IMR-90 (cell line): ENCODE measurements at places on chromosomes 3 and 15. TPM values are rescaled to one million over a fixed set of nuclear protein-coding genes. Genes with fewer than 3 reads are reported as not detected.

GRCh38 chr15:81754078-81754477, 291.7 kb downstream of the MEX3B start:
- no peak for DNase-seq

The ZPLD1 gene
- under 0.01 TPM in 2 replicates for total RNA-seq

- peak; percentile 69 for DNase-seq
These were observed 178.3 kb downstream of the SUCNR1 start for GRCh38 chr3:152051501-152052404.

DNA sequence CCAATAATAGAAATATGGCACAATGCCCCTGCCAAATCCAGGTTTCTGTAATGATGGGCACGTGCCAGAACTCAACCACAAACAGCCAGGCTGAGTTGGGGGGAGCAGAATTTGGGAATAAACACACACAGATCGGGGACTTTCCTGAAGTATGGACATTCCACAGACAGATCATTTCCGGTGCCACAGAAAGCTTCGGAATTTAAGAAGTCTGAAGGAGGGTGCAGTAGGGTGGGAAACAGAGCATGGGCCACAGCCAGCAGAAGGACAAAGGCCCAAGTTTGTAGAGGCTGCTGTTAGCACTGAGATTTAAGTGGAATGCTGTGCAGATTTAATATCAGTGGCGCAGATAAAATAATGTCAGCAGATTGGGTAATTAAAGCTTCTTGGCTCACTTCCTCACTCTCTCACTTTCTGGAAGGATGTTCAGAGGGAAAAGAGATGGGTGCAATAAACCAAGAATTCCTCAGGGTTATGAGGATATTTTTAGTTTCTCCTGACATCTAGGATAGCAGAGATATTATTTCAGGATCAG, 67.4 kb downstream of the MYLK start:
- peak; percentile 90 for DNase-seq

- peak; percentile 98 for DNase-seq
These were observed 67.2 kb downstream of the LIPC start for GRCh38 chr15:58498821-58499580.
